ENCODE measurements at places on chromosomes 2 and 18. TPM values are rescaled to one million over a fixed set of nuclear protein-coding genes. Genes with fewer than 3 reads are reported as not detected.

- peak; percentile 73 for DNase-seq
Measured at GRCh38 chr18:58858591-58859468, 5.8 kb upstream of the ZNF532 start.

CERS6 gene
- polyA plus RNA-seq: 5.5 TPM

- no peak for DNase-seq
Measured at GRCh38 chr2:7516484-7517063, 599.4 kb downstream of the RNF144A start.

DNA sequence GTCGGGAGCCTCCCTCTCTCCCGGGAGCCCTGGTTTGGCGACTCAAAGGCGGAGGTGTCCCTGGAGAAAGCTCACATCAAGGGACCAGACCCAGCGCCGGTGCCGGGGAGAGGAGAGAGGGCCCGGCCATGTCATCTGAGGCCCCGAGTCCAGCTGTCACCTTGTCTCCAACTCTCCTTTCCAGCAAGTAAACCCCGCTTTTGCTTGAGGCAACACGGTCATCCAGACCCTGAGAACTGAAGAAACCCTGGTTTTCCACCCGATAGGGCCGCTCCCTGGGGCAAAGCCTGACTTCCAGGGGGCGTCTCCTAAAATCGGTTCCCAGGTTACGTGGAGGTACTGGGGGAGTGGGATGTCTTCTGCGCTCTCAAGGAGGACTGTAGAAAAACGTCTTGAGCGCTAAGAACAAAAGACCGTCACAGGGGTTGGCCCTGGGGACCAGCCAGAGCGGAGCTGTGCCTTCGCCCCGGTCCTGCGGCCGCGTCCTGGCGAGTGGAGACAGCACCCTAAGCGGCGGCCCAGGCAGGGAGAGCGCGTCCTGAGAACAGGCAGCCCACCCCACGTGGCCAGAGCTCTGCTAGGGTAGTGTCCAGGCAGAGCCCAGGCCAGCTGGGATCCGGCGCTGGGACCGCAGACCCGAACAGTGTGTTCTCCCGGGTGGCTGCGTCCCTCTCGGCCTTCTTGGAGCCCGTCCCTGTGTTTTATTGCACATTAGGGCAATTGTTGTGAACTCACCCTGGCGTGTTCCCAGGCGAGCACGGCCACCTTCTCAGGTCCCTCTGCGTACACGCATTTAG, 55.7 kb downstream of the TMEM18 start:
- no peak for DNase-seq

PLGLB2 gene
- polyA plus RNA-seq: 1.5 TPM
